ENCODE measurements at places on chromosomes 11 and 22.

DNA sequence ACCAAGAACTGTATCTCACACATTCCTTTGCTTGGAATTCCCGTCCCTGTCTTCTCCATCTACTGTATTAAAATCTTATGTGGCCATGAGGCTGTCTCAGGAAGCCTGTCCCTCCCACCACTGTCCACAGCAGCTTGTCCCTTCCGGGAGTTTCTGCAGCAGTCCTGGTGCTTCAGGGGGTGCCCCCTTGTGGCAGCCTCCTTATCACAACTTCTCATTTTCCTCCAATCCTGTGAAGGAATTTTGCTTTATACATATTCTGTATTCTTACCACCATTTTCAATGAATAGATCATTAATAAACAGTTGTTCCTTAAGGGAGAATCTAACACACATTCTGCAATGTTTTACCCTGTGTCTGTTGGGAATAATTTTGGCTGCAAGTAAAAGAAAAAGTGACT is 220.4 kb upstream of the RAG2 start:
- DNase-seq, result no peak

DNA sequence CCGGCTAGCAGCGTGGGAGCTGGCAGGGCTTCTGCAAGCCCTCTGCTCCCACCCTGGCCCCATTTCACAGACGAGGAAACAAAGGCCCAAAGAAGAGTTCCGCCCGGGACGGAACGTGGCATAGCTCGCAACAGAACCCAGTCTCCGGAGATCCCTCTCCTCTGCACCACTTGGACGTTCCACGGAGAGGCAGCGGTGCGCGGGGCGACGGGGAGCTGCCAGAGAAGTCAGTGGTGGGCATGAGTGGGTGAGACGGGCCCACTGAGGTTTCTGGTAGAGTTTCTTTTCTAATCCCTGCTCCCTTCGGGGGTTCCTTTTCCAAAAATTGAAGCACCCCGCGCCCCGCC is 554 bp upstream of the NECTIN1 start:
- DNase-seq, result no peak

GRCh38 chr11:64185175-64185692 is 737 bp upstream of the STIP1 start:
- DNase-seq, result peak; percentile 42

DNA sequence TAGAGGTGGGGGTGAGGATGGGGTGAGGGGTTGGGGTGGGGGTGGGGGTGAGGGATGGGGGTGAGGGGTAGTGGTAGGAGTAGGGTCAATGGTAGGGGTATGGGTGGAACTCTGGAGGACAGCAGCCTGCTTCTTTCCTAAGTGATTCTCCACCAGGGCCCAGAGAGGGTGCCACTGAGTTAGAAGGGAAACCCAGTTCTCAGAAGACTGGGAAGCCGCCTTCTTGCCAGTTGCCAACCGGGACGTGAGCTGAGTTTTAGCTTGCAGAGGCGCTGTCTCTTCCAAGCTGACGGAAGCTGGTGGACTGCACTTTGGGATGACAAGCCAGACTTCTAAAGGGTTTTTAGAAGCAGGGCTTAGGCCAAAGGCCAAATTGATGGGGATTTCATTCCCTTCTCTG is 104.4 kb downstream of the NAT10 start:
- no peak for DNase-seq

DNA sequence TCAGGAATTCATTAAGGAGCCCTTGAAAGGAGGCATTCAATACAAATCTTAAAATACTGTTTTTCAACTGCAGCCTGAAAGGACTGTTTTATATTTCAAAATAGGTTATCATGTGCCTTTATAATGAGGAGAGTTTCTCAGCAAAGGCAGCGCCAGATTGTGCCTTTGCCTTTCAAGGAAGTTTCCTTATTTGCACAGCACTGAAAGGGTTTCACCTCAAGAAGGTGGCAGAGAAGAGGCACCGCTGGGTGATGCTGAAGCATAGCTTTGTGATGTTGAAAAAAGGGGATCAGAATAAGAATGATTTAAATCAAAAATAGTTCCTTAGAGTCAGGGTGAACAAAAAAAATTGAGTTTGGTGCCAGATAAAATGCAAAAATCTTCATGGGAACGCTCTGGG is 601.0 kb upstream of the KIRREL3 start:
- DNase-seq, result no peak

DNA sequence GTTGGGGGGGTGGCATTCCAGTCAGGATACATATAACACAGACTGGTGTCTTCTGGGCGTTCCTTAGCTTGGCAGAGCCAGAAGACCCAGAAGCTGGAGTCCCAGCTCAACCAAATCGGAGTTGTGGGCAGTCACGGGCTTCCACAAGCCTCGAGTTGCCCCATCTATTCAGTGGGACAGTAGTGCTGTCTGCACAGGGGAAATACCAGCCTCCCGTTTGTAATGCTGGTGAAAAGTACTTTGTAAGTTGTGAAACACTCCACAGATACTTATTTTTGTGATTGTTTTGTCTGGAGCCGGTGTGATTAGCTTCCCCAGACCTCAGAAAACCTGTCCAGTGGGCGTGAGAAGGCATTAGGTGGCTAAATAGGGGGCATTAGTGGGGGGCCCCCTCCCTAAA is 13.6 kb downstream of the DGKZ start:
- DNase-seq, result peak; percentile 49

Measured in Kasumi-1 (cell line).